DMS 273 treated with DMSO at 0.1 percent for 48 hours (cell line): ENCODE measurements at places on chromosomes 6 and 20.

DNA sequence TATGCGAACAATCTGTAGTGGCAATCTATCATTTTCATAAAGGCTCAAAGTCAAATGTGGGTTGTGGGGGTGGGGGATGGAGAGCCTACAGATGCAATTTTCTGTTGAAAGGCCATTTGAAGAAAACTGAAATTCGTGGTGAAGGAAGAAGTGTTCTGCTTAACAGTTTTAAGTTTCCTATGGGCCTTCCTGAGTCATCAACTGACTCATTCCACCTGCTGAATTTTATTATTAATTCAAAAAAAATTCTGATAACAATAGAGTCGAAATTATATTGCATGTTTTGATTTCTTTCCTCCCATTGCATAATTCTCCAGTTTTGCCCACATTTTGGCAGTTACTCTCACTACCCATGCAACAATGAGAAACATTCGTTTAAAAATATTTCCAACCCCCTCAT, 622.3 kb upstream of the ARID1B start:
- no peak for DNase-seq

GRCh38 chr6:75932067-75932466, 140.4 kb downstream of the IMPG1 start:
- no peak for DNase-seq

DNA sequence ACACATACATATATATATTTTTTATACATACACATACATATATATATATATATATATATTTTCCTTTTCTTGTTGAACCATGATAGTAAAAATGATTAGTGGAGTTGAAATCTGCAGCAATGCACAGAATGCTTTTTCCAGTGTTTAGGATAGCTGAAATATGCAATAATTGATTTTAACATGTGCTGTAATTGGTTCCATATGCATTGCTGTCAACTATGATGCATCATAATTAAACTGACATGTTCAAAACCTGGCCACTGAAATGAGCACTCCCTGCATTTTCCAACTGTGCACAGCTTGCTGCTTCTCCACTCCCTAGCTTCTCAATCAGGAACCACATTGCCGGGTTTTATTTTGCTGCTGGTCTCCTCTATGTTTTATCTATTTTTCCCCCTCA, 358.3 kb downstream of the PAX1 start:
- DNase-seq, result no peak

DNA sequence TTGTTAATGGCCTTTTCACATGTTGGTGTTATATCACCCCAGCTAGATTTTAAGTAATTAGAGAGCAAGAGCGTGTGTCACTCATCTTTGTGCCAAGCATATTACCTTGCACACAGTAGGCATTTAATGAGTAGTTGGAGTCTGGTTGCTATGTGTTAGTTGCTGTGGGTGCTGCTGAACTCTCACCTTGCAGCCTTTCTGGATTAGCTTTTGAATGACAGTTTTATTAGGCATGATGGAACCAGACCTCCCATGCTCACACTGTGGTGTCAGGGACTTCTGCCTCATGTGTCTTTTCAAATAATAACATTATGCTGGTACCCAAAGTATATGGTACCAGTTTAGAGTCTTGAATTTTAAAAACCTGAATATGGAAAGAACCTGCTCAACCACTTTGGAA, 55.9 kb downstream of the TRAF3IP2 start:
- no peak for DNase-seq

- no peak for DNase-seq
Measured at GRCh38 chr20:63342561-63343459, 18.3 kb downstream of the CHRNA4 start.

DNA sequence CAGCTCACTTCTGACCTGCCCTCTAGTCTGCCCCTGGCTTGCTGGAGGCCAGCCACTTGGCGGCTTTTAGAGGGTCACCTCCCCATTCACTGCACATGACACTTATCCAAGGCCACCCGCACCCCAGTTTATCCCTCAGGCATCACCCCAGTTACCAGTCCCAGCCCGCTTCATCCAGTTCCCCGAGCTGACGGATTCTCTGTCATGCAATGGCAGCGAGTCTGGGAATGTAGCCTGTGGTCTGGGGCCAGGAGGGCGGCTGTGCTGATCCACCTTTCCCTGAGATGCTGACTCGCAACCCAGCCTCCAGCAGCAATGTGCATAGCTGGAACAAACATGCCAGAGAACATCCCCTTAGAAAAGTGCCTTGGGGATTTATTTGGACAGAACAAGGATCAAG, 25.8 kb downstream of the SYNDIG1 start:
- DNase-seq, result no peak

- DNase-seq, result no peak
Measured at GRCh38 chr6:155264693-155265320, 994 bp downstream of the CLDN20 start.

DNA sequence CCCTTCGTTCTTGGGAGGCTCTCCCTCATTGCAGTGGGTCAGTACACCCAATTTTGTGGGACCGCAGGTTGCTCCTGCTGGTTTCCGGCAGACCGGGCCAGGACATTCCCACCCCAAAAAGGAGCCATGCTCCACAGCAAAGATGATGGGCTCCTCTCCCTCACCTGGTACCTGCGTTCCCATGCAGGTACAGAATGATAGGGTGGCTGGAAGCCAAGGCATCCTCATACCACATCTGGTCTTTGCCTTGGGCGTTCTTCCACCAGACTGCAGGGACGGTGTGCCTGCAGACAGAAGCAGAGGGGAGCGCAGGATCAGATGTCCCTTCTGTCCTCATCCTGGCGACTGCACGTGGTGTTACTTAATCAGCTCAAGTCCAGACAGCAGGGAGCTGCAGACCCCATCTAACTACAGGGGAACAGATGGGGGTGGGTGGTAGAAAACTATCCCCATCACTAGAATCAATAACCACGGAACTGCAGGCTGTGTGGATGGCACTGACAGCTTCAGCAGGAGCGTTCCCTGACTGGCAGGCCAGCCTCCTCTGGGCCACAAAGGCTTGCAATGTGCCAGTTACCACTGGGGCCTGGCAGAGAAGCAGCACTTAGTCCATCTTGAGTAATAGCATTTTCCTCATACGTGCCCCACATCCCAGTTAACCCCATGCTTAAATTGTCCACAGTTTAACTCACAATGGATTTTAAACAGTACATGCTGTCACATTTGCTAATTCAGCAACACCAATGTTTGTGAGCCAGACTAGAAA, 70.4 kb downstream of the ABHD12 start:
- DNase-seq, result no peak

DNA sequence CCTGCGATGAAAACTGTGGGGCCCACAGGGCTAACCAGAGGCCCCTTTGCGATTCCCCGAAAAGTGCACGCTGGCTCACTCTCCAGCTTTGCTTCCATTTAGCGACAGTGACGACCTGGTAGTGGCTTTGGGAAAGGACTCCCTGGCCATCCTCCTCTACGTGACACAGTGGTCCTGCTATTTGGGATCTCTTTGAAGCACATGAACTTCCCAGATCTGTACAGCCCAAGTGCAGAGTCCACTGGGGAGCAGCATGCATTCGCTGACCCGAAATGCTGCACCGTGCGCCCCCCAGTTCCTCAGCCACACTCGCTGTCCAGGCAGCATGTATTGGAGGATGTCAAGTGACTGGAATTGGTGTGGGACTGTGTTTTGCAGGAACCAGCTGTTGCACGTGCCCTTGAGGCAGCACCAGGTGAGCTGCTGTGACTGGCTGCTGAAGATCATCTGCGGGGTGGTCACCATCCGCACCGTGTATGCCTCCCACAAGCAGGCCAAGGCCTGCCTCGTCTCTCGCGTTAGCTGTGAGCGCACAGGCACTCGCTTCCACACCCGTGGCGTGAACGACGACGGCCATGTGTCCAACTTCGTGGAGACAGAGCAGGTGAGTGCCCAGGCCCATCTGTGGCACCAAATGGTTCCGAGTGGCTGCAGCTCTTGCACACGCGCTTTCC, 51.6 kb downstream of the SYNJ2 start:
- DNase-seq, result no peak

DNA sequence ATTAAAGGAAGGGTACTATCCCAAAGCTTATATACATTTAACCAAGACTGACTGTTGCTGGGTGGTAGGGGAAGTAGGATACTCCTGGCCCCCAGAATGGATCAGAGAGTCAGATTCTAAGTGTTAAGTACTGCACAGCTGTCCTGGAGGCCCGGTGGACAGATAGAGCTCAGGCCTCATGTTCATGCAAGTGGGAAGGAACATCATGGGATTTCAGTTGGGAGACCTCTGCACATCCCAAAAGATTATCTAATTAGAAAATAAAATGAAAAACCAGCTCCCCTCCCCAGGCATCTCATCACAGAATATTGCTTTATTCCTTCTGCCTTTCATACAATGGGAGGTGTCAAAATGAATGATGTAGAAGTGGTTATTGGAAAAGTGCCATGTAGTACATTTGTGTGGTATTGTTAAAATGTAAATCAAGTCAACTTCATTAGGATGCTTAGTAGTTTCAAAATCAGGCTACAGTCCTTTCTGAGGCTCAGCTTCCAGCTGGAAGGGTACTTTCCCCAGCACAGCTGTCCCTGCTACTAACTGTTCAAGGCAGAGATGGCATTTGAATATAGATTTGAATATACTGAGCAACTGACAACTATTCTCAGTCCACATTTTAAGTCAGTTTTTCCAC, 82.9 kb downstream of the SLC35B3 start:
- DNase-seq, result no peak

GRCh38 chr6:39247667-39248194, 18.5 kb upstream of the KCNK5 start:
- no peak for DNase-seq

DNA sequence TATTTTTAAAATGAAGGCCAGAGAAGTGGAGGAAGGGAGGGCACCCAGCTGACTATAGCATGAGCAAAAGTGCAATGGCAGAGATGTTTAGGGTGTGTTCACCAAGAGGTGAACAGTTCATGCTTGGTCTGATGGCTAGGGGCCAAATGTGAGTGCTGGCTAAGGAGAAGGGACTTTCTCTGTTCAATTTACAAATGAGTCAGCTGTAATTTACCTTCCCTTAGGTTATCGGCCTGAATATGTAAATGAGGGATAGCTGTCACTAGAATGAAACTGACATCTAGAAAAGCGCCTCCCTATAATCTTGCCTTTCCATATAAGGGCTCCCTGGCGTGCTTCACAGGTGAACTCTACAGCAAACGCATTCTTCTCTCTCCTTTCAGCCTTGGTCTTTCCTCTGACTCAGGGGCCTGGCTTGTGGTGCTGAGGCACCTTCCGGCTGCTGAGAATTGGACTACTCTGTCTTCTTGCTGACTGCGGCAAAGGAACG, 114.7 kb upstream of the BACH2 start:
- no peak for DNase-seq

DNA sequence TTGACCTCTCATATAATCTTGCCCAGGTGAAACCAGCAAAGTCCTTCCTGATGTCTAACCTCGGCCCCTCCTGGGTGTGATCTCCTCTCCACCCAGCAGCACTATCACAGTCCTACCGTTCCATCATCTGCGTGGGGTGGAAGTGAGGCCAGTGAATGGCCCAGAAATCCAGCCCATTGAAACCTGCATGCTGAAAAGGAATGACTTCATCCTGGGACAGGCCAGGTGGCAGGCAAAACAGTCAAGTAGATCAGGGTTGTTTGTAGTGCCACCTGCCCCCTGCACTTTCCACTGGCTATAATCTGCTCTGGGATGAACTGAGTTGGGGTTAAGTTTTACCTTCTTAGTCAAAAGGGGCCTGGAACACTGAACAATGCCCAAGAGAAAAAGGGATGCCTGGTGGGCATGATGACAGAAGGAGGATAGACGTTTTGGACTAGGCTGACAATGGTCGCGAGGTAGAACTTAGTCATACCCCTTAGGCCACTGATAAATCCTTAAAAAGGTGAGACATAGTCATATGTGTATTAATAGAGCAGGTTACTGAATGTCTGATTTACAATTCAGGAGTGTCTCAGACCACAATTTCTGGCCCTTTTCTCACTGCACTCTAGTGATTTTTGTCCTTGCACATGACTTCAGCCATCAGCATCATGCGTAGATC, 8.1 kb upstream of the HSP90AB1 start:
- DNase-seq, result no peak

DNA sequence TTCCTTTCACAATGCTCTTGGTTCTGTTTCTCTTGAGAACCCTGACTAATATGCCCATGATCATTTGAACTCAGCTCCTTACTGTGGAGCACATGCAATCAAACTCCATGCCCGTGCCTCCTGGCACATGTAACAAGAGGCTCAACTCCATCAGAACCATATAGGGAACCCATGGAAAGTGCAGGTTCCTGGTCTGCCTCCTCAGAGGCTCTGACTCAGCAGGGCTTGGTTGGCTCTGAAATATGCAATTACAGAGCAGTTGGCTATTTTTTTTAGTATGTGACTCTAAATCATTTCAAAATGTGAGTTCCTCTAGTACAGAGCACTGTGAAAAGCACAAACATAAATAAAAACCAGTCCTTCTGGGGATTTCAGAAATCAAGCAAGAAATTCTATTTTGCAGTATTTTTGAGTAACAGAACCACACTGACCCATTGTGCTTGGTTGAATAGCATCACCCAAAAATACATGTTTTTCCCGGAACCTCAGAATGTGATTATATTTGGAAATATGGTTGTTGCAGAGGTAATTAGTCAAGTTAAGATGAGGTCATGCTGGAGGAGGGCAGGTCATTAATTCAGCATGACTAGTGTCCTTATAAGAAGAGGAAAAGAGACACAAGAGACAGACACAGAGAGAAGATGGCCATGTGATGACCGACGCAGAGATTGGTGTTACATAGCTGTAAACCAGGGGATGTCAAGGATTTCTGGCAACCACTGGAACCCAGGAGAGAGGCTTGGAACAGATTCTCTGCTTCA, 13.2 kb upstream of the MAP3K4 start:
- no peak for DNase-seq

DNA sequence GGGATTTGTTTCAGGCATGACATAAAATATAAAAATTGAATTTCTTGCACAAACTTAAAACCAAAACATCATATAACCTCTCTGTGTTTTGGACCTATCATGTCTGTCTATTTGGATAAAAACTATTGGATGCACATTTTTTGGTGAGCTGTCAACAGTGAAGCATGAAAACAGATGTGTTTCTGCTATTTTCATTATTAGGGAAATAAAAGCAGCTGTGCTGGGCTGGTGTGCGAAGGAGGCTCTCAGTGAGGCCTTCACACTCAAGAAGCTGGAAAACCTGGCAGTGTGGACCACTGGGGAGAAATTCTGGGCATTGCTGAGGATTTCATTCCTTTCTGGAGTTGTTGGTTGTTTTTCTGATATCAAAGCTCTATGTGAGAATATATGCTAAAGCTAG, 395.3 kb downstream of the GJA1 start:
- DNase-seq, result no peak

- no peak for DNase-seq
Measured at GRCh38 chr6:66230591-66230990, 523.6 kb upstream of the EYS start.

DNA sequence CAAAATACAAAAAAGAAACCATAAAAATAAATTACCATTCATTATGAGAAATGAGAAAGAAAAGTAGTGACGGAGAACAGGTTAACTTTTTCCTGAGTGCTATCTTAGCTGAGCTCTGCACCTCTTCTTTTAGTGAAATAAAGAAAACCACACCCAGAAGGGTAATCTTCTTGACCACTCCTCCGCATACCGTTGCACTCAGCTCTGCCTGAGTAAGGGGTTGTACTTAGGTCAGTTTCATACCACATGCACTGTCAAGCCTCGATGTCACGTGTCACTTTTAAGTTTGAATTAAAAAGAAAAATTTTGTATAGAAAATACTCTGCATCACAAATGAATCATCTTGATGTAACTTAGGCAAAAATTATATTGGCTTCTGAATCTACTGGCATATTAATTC, 2.8 kb downstream of the EZR start:
- no peak for DNase-seq
